Osteoblast (primary cell): ENCODE measurements at places on chromosomes 13 and 19. TPM values are rescaled to one million over a fixed set of nuclear protein-coding genes. Genes with fewer than 3 reads are reported as not detected.

ZNF155 gene
- 6.5 and 10.0 TPM in 2 replicates for total RNA-seq

BRSK1 gene
- total RNA-seq = 1.8 and 4.0 TPM in 2 replicates

ZIC2 gene
- total RNA-seq = not detected in 2 replicates

METTL21C gene
- not detected in 2 replicates for total RNA-seq

ATXN8OS gene
- total RNA-seq = not detected in 2 replicates

WDR88 gene
- not detected in 2 replicates for total RNA-seq

KLF2 gene
- 11.2 and 16.6 TPM in 2 replicates for total RNA-seq

SYT3 gene
- total RNA-seq = 0.36 TPM in 1 of 2 replicates, not detected in the other

TIMM50 gene
- 29.8 and 36.9 TPM in 2 replicates for total RNA-seq

OR7D2 gene
- total RNA-seq = not detected in 2 replicates

THSD8 gene
- total RNA-seq = 0.29 TPM in 1 of 2 replicates, not detected in the other

OR10H1 gene
- not detected in 2 replicates for total RNA-seq

INAFM1 gene
- 2.5 and 4.4 TPM in 2 replicates for total RNA-seq

CEACAM7 gene
- not detected in 2 replicates for total RNA-seq

ADGRE3 gene
- not detected in 2 replicates for total RNA-seq

ZNF729 gene
- total RNA-seq = not detected in 2 replicates

APOC4 gene
- not detected in 2 replicates for total RNA-seq

ARHGAP35 gene
- total RNA-seq = 76.0 and 82.2 TPM in 2 replicates

TMEM38A gene
- total RNA-seq = 2.4 and 2.5 TPM in 2 replicates

CTU1 gene
- 4.1 and 4.3 TPM in 2 replicates for total RNA-seq

LGALS7 gene
- total RNA-seq = not detected in 2 replicates

CGB8 gene
- total RNA-seq = 0.29 TPM in 1 of 2 replicates, not detected in the other

C19orf44 gene
- total RNA-seq = 7.2 and 7.7 TPM in 2 replicates

ZNF296 gene
- total RNA-seq = under 0.01 TPM in 1 of 2 replicates, not detected in the other

FCER2 gene
- total RNA-seq = not detected in 2 replicates

ZNF100 gene
- 1.8 and 3.6 TPM in 2 replicates for total RNA-seq

MED26 gene
- total RNA-seq = 5.8 and 6.5 TPM in 2 replicates

COL4A1 gene
- total RNA-seq = 412 and 433 TPM in 2 replicates
